ENCODE measurements at places on chromosomes 16 and 17. TPM values are rescaled to one million over a fixed set of nuclear protein-coding genes. Genes with fewer than 3 reads are reported as not detected.

The ZFP3 gene
- 1.9 TPM for total RNA-seq

DNA sequence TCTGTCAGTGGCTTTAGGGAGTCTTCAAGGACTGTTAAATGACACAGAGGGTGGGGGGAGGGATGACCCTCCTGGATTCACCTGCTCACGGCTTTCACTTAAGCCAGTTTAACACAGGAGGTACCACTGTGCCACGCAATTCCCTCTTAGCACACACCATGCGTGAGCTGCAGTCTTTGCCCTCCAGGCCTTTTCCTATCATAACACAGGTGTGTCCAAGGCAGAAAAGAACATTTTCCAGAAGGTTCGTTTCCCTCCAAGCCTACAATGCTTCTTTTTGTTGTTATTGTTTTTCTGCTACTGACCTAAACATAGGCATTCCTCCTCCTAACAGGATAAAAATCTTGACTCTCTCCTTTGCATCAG is 1.1 kb downstream of the ZFHX3 start:
- H3K4me3 ChIP-seq = peak overlapping the region; percentile 76
- H3K27me3 ChIP-seq = no peaks in the 10 kb centered on the region
- DNase-seq = no peak
- peak overlapping the region; percentile 61 for H3K27ac ChIP-seq
- H3K4me1 ChIP-seq = peaks cover 53% of the 10 kb centered on the region

GRCh38 chr16:58551496-58551895 is 36.2 kb downstream of the SETD6 start:
- no peaks in the 10 kb centered on the region for H3K27me3 ChIP-seq
- H3K27ac ChIP-seq = no peak overlapping the region
- peaks cover 74% of the 10 kb centered on the region for H3K36me3 ChIP-seq

The SCNN1B gene
- not detected for total RNA-seq

DNA sequence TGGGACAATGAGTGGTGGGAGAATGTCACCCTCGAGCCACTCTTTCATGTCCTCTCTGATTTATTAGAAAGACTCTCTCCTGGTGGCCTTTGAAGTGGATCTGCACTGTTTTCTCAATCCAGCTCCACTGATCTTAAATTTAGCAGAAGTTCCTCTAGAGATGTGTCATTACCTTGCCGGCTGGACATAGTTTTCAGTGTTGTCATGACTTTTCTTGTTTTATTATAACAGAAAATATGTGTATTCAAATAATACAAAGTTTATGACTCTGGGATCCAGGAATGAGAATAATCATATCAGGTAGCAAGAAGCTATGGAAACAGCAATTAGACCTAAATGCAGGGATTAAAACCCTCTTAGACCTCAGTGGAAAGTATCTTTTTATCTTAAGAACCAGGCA is 247.5 kb upstream of the ELAC2 start:
- peaks cover 29% of the 10 kb centered on the region for H3K4me1 ChIP-seq
- H3K36me3 ChIP-seq = no peaks in the 10 kb centered on the region
- H3K4me3 ChIP-seq = no peak overlapping the region

DNA sequence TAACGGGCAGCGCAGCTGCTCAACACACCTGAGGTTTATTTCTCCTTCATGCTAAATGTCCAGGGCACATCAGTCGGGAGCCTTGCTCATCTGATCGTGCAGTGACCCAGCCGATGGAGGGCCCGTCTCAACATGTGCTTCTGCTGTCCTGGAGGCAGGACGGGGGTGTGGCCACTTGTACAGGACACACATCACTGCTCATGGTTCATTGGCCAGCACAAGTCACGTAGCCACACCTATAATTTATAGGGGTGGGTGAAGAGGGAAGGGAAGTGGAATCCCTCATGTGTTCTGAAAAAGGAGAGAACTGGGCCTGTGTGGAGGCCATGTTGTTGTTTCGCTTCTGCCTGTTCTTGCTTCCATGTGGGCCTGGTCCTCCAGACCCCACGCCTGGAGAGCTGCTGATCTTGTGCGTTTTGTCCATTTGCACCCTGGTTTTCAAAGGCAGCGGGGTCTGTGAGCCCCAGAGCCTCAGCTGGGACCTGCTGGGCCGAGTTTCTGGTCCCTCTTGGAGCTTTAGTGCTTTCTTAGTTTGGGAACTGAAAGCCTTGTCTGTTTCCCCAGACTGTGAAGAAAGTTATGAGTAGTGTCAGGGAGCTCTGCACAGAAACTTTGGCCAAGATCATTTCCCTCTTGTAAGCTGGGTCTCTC is 60.5 kb downstream of the CMIP start:
- DNase-seq = no peak
- no peak overlapping the region for H3K27ac ChIP-seq
- H3K4me3 ChIP-seq = no peak overlapping the region
- no peaks in the 10 kb centered on the region for H3K36me3 ChIP-seq
- no peaks in the 10 kb centered on the region for H3K27me3 ChIP-seq
- no peaks in the 10 kb centered on the region for H3K4me1 ChIP-seq

- peak; percentile 26 for DNase-seq
- H3K36me3 ChIP-seq = no peaks in the 10 kb centered on the region
- H3K27ac ChIP-seq = 0 out of 2 replicates have a peak overlapping the region, but pooled peaks have one; percentile 17
- no peak overlapping the region for H3K4me3 ChIP-seq
- no peaks in the 10 kb centered on the region for H3K27me3 ChIP-seq
- H3K4me1 ChIP-seq = peaks cover 20% of the 10 kb centered on the region
Measured at GRCh38 chr17:882827-883585, 96.6 kb downstream of the NXN start.

The HBA2 gene
- total RNA-seq = not detected

The RAI1 gene
- 17.8 TPM for total RNA-seq

GRCh38 chr17:83180996-83181481 is 101.6 kb downstream of the METRNL start:
- no peaks in the 10 kb centered on the region for H3K27me3 ChIP-seq
- H3K27ac ChIP-seq = no peak overlapping the region
- no peaks in the 10 kb centered on the region for H3K4me1 ChIP-seq
- DNase-seq = peak; percentile 24

The CLEC16A gene
- 21.4 TPM for total RNA-seq

The USP43 gene
- not detected for total RNA-seq

DNA sequence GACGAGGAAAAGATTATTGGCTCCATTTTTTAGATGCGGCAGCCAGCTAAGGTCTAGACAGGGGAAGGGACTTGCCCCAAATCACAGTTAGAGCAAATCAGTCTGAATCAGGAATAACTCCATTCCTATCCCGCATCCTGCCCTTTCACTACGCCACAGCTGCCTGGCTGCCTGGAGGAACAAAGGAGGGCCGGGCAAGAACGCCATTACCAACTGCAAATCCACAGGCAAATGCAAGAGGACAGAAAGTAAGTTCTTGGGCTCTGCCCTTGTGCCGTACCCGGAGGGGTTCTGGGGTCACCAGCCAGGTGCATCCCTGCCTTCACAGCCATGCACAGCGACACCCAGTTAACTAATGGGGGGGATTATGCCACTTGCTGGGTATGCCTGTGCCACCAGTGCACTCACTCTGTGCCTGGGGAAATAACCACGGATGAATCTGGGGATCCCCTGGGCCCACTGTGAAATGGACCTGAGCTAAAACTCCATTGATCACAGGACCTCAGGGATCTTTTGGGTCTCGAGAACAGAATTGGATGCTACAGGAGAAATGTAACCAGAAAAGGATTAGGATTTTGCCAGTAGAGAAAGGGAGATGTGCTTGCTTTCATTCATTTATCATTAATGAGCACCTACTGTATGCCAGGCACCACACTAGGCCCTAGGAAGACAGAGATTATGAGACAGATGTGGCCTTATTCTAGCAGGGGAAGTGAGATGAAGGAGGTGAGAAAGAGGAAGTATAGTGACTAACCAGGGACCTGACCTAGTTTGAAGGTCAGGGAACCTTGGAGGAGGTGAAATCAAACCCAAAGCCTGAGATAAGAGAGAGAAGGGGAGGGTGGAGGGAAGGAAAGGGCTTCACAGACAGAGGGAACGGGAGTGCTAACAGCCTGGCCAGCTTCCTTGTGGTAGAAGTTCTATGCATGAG is 17.7 kb downstream of the BCL7C start:
- peak overlapping the region; percentile 100 for H3K4me3 ChIP-seq
- H3K4me1 ChIP-seq = peaks cover 12% of the 10 kb centered on the region
- no peaks in the 10 kb centered on the region for H3K36me3 ChIP-seq

The TUBG2 gene
- total RNA-seq = 14.4 TPM

The MEOX1 gene
- total RNA-seq = not detected

- H3K4me3 ChIP-seq = no peak overlapping the region
- no peaks in the 10 kb centered on the region for H3K36me3 ChIP-seq
- H3K4me1 ChIP-seq = peaks cover 8% of the 10 kb centered on the region
- H3K27me3 ChIP-seq = no peaks in the 10 kb centered on the region
Measured at GRCh38 chr16:48117217-48118105, 38.3 kb downstream of the ABCC12 start.

GRCh38 chr17:80195671-80196529 is 24.2 kb downstream of the SGSH start:
- no peak overlapping the region for H3K4me3 ChIP-seq
- H3K27me3 ChIP-seq = no peaks in the 10 kb centered on the region
- H3K36me3 ChIP-seq = no peaks in the 10 kb centered on the region

GRCh38 chr17:77865112-77865611 is 93.3 kb upstream of the TNRC6C start:
- peak; percentile 71 for DNase-seq
- no peak overlapping the region for H3K4me3 ChIP-seq
- H3K4me1 ChIP-seq = peaks cover 16% of the 10 kb centered on the region
- no peaks in the 10 kb centered on the region for H3K36me3 ChIP-seq
- peak overlapping the region; percentile 49 for H3K27ac ChIP-seq

DNA sequence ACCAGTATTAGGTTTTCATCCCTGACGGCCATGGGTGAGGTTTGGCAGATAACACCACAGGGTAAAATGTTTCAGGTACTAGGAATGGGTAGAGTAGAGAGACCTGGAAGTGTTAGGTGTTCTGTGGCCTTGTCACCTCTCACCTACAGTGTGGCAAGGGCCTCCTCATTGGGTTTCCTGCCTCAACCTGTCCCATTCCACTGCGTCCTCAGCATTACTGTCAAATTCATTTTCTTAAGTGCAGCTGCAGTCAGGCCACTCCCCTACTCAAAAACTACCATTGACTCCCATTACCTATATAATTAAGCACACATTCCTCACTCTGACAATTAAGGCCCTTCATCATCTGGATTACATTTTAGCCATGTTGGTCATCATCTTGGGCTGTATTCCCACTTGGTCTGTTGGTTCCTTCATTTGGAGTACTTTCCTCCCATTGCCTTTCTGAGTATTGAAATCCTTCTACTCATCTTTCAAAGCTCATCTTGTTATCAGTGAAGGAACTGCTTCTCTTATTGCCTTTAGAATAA is 64.5 kb downstream of the NUP88 start:
- peaks cover 38% of the 10 kb centered on the region for H3K36me3 ChIP-seq
- no peak for DNase-seq
- peaks cover 16% of the 10 kb centered on the region for H3K4me1 ChIP-seq
- peak overlapping the region; percentile 33 for H3K27ac ChIP-seq
- H3K27me3 ChIP-seq = no peaks in the 10 kb centered on the region

DNA sequence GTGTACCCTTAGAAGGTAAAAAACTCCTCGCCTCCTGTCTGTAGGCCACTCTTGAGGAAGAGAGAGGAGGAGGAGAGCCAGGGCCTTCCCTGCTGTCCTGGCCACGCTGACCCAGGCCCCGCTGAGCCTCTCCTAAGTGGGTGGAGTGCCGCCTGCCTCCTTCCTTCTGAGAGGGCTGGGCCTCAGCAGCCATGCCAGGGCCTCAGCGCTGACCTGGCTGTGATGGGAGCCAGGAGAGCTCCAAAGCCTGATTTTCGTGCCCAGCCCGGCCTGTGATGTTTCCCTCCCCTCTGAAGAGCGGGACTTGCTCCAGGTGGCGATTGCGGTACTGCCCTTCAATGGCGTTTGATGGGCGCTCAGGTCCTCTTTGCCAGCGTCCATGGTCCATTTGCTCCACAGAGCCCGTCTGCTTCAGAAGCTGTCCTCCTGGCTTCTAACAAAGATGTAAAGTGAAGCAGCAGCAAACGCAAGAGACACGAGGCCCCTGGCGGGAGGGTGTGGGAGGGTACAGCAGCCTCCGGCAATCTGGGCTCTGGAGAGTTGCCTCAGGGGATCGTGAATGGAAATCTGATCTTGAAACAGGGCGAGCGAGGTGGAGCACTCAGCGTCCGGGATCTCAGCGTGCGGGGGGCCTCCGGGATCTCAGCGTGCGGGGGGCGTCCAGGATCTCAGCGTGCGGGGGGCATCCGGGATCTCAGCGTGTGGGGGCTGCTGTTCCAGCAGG is 93.5 kb downstream of the NPIPB11 start:
- H3K27ac ChIP-seq = no peak overlapping the region
- no peaks in the 10 kb centered on the region for H3K36me3 ChIP-seq
- DNase-seq = no peak
- H3K4me3 ChIP-seq = no peak overlapping the region
- 0 out of 2 replicates have a peak, but pooled peaks cover 4% of the 10 kb centered on the region for H3K4me1 ChIP-seq
- no peaks in the 10 kb centered on the region for H3K27me3 ChIP-seq

DNA sequence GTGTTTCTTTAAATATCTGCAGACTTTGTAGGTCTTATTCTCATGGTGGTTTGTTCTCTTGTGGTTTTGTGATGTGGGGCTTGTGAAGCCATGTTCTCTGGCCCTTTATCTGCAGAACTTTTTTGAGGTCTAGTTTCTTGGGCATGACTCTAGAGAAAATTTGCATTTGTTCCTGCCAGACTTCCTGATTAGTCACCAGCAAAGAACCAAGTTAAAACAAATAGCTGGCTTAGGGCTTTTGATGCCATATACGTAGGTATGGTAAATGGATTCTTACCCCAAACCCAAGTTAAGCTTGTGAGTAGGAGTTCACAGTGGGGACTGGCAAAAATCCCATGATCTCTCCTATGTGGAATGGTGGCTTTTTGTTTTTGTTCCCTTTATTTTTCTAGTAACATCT is 68.7 kb upstream of the IRX3 start:
- peak; percentile 52 for DNase-seq
- H3K4me3 ChIP-seq = no peak overlapping the region
- no peaks in the 10 kb centered on the region for H3K4me1 ChIP-seq

GRCh38 chr16:11669380-11670146 is 1.3 kb downstream of the SNN start:
- peaks cover 7% of the 10 kb centered on the region for H3K4me1 ChIP-seq
- H3K27me3 ChIP-seq = no peaks in the 10 kb centered on the region
- H3K27ac ChIP-seq = no peak overlapping the region
- H3K4me3 ChIP-seq = peak overlapping the region; percentile 71
- DNase-seq = peak; percentile 64

DNA sequence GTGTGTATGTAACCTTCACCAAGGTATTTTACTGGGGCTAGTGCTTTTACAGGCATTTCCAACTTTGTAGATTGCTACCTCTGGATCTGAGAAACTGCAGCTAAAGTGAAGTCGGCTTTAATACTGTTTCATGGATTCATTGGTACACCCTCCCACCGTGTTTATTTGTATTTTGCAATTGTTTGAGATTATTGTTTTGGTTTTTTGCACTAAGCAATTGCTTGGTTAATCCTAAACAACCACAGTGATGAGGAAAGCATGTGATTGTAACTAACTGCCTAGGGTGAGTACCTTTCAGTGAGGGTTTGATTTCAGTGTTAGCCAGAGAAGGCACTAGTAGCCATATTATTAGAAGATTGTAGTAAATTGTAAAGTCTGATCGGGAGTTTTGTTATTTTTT is 3.3 kb downstream of the LUC7L3 start:
- peak overlapping the region; percentile 10 for H3K4me3 ChIP-seq
- H3K27ac ChIP-seq = 0 out of 2 replicates have a peak overlapping the region, but pooled peaks have one; percentile 0
- peak; percentile 30 for DNase-seq
- no peaks in the 10 kb centered on the region for H3K36me3 ChIP-seq
- H3K4me1 ChIP-seq = peaks cover 20% of the 10 kb centered on the region
